ENCODE measurements at places on chromosomes 13 and 19. TPM values are rescaled to one million over a fixed set of nuclear protein-coding genes. Genes with fewer than 3 reads are reported as not detected.

DNA sequence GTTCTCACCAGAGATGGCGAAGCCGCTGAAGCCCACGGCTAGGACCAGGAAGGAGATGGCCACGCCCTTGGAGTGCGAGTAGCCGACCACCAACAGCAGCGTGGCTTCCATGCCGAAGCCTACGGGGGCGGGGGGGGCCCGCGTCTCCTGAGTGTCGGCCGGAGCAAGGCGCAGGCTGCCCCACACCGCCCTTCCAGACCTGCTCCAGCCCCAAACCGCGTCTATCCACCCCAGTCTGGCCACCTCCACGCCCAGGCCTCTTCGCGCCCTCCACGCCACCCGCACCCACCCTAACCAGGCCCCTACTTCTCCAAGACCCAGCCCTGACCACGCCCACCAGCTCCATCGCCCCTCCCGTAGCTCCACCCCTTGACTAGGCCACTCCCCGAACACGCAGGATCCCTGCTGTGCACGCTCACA, 6.2 kb downstream of the GFY start:
- DNase-seq = no peak

GRCh38 chr19:14959263-14959662, 18.0 kb downstream of the OR7C2 start:
- no peak for DNase-seq

The ZNF799 gene
- total RNA-seq = 2.3 TPM

The ZSCAN4 gene
- total RNA-seq = not detected

- peak; percentile 70 for DNase-seq
Measured at GRCh38 chr13:105346141-105346775, 1189.2 kb downstream of the EFNB2 start.

DNA sequence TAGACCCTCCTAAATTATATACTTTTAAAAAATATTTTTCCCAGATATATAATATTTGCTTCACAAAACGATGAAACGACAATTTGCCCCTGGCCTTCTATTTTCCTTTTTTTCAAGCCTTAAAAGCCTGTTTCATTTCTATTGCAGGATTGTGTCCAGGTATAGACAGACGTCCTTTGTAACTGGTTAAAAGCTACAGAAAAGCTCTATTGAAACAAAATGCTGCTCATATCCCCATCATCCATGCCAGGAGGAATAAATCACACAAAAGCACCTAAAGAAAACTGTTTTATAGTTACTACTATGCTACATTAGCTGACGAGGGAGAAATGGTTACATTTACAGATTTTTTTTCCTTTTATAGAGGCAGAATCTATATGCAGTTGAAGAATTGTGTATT, 765.1 kb downstream of the DIAPH3 start:
- DNase-seq = no peak

GRCh38 chr13:79289571-79289970, 116.5 kb downstream of the RBM26 start:
- no peak for DNase-seq

The BAX gene
- 194 TPM for total RNA-seq

DNA sequence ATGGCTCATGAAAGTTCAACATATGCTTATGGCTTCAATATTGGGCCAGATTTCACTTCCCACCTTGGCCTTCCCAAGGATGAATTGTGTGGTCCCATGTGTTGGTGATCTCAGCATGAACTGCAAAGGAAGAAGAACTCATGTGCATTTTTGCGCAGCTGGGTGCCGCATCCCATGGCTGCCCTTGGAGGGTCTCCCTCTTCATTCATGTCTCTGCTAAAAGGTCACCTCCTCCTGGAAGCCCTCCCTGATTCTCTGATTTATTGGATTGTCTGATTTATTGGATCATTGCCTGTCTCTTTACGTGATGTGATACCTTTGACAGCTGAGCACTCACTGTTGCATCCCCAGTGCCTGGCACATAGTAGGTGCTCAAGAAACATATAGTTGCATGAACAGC, 1.7 kb upstream of the CYP4F8 start:
- DNase-seq = no peak

DNA sequence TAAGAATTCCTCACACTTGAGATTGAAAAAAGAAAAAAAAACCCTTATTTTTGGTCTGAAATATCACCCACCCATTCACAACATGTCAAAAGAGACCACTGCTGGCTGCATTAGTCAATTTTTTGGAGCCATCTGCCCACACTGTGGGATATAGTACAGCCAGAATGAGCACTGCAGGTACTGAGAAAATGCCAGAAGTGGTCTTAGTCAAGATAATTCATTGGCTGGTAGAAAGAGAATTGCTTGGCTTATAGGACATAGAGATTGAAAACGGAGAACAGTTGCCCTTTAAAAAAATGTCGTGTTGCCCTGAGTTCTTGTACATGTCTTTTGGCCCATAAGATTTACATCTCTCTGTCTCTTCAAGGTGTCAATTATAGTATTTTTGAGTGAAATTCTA, 1899.5 kb downstream of the OLFM4 start:
- DNase-seq = no peak

- DNase-seq = peak; percentile 83
Measured at GRCh38 chr13:49454388-49455006, 10.4 kb downstream of the SETDB2 start.

DNA sequence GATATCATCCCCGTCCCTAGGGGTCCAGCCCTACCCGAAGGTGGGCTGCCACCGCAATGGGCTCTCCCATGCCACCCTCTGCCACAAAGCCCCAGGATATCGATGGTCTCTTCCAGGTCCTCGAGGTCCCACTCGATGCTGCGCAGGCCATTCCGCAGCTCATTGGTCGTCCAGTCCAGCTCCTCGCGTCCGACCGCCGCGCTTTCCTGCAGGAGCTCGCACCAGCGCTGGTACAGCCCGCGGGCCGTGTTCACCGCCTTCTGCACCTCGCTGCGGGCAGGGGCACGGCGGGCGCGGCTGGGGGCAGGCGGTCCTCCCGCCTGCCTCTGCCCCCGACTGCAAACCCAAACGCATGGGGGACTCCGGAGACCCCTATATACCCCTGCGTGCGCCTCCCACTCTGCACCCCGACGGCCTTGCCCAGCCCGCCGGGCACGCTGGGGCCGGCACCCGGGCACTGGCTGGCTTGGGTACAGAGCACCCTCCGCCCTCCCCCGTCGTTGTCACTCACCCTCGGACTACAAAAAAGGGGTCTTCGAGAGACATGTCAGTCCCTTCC, 468 bp downstream of the STX10 start:
- peak; percentile 27 for DNase-seq

The TRAPPC2B gene
- total RNA-seq = 13.4 TPM

The VAV1 gene
- not detected for total RNA-seq

The C19orf85 gene
- total RNA-seq = not detected

The FAM216B gene
- total RNA-seq = 0.26 TPM

GRCh38 chr13:36282821-36283432, 14.7 kb downstream of the CCDC169 start:
- DNase-seq = peak; percentile 69

- peak; percentile 59 for DNase-seq
Measured at GRCh38 chr19:21751384-21751783, 16.0 kb downstream of the ZNF100 start.

The ADM5 gene
- 0.26 TPM for total RNA-seq

GRCh38 chr19:46674416-46675178, 13.6 kb upstream of the DACT3 start:
- DNase-seq = peak; percentile 25

The TEAD2 gene
- 19.2 TPM for total RNA-seq

GRCh38 chr19:37484406-37485168, 15.4 kb downstream of the ZNF570 start:
- DNase-seq = peak; percentile 1

GRCh38 chr19:30878495-30878894, 470.7 kb downstream of the TSHZ3 start:
- DNase-seq = no peak

DNA sequence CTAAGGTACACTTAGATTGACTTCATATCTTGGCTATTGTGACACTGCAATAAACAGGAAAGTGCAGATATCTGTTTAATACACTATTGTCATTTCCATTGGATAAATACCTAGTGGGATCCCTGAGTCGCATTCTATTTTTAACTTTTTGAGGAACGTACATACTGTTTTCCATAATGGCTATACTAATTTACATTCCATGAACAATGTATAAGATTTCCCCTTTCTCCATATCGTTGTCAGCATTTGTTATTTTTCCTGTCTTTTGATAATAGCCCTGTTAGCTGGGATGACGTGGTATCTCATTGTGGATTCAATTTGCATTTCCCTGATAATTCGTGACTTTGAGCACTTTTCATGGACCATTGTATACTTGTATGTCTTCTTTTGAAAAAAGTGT, 17.4 kb downstream of the OR7A17 start:
- no peak for DNase-seq

DNA sequence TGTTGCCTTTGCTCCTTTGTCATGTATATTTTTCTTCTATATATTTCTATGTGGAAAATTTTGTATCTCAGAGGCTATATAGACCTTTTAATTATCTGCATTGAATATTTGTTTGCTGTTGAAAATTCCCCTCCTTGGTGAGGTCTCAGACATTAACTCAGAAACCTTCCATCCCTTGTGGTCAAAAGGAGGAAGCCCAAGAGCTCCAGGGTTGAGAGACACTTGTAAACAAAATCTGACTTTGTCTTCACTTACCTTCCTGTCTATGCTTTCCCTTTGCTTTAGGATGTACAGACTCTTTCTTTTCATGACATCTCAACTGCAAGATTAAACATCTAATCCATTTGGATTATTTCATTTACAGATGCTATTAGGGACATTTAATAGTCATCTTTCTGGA, 157.5 kb downstream of the PCDH20 start:
- DNase-seq = no peak

The ZNF99 gene
- total RNA-seq = not detected

GRCh38 chr19:3224346-3225168, at the start of gene CELF5:
Gene CELF5, plus strand, starts transcription at chr19:3224661. Its CDS starts 79 bp downstream, at chr19:3224740.
- DNase-seq = peak; percentile 10

- DNase-seq = no peak
Measured at GRCh38 chr19:13003081-13003480, 7.8 kb downstream of the NFIX start.

DNA sequence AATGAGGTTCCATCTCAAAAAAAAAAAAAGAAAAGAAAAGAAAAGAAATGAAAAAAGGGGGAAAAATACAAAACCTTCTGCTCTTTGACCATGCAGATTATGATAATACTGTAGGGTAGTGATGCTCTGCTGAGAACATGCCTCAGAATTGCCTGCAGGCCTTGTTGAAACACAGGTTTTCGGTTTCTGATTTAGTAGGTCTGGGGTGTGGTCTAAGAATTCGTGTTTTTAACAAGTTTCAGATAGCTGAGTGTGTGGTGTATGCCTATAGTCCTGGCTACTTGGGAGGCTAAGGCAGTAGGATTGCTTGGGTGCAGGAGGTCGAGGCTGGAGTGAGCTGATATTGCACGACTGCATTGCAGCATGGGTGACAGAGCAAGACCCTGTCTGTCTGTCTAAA, 14.9 kb upstream of the CYP2B6 start:
- no peak for DNase-seq

The FCHO1 gene
- under 0.01 TPM for total RNA-seq

DNA sequence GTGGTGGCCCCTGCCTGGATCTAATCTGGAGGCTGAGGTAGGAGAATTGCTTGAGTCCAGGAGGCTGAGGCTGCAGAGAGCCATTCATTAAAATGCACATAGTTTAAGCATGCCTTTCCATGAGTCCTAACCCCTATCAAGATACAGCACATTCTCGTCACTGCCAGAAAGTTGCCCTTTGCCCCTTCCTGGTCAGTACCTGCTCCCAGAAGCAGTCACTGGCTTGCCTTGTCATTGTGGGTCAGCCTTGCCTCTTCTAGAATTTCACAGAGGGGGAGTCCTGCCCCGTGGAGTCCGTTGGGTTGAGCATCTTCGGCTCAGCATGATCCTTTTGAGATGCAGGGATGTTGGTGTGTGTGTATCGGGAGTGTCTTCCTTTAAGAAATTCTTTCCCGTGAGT, 10.8 kb downstream of the BICRA start:
- no peak for DNase-seq

The FIZ1 gene
- 2.3 TPM for total RNA-seq

GRCh38 chr13:110261166-110262081, 45.5 kb downstream of the COL4A1 start:
- no peak for DNase-seq

- no peak for DNase-seq
Measured at GRCh38 chr13:41327994-41328790, 17.1 kb downstream of the NAA16 start.

GRCh38 chr13:39370554-39370953, 232.4 kb downstream of the LHFPL6 start:
- peak; percentile 17 for DNase-seq

The KLK15 gene
- not detected for total RNA-seq

The PTPRS gene
- 136 TPM for total RNA-seq

DNA sequence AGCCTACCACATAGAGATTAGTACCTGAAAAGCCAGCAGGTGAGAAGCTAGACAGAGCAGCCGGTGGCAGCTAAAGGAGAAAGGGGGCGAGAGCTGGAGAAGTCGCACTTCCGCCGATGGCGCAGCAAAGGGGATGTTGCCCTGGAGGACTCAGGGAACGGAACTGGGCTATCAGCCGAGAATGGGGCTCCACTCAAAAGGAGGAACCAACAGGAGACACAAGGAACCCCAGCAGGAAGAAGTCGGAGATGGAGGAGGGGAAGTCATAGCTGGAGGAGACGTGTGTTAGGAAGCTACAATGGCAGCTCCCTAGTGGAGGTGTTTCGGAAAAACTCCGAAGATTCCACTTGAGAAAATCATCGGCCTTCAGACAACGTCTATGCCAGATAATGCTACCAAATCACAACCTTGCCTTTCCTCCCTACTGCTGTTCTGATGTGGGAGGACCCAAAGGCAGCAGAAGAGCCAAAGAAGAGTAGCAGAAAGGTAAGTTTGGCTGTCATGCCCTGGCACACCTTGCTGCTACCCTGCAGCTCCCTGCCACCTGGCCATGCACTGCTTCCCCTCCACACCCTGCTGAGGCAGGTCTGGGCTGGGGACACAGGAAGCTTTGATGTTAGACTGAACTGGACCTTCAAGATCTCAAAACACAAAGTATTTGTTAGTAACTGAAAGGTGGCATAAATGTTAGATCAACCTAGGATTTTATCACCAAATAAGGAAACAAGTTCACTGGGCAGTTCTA, 127.9 kb downstream of the DLEU7 start:
- DNase-seq = no peak

The TRAPPC6A gene
- 15.9 TPM for total RNA-seq

- no peak for DNase-seq
Measured at GRCh38 chr19:55400281-55401087, 7.1 kb downstream of the UBE2S start.

GRCh38 chr19:961866-962620, 22.1 kb upstream of the WDR18 start:
- peak; percentile 36 for DNase-seq

The ZNF471 gene
- 9.2 TPM for total RNA-seq

Data from fibroblast of lung (primary cell).